ENCODE measurements at places on chromosomes 4 and X.

DNA sequence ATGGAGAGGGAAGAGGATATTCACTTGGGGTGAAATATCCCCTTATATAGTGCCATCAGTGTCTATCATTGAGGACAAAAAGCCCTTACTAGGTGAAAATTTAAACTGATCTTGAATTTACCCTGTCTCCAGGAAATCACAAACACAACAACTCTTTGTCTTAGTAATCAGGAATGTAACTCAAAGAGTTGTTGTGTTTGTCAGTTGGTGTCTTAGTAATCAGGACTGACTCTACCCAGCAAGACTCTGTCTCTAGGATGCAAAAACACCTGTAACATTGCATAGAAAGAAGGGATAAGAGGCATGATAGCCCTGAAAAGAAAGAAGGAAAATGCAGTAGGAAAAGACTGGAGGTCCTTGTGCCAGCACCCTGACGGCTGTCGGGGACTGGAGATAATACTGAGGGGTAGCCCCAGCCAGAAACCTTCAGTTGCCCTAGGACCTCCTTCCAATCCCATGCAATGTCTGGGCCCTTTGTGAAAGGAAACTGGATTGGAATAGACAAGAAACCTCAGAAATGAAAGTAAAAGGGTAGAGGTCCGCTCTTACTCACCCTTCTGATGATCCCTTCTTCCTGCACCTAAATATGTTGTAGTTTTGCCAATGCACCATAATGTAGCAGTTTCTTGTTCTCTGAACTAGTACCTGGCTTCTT lies 45.3 kb downstream of the HMGB2 start:
- H3K27ac ChIP-seq = peak overlapping the region; percentile 58
- H3K4me3 ChIP-seq = no peak overlapping the region
- DNase-seq = no peak
- peaks cover 20% of the 10 kb centered on the region for H3K4me1 ChIP-seq
- H3K27me3 ChIP-seq = no peaks in the 10 kb centered on the region
- no peaks in the 10 kb centered on the region for H3K36me3 ChIP-seq

DNA sequence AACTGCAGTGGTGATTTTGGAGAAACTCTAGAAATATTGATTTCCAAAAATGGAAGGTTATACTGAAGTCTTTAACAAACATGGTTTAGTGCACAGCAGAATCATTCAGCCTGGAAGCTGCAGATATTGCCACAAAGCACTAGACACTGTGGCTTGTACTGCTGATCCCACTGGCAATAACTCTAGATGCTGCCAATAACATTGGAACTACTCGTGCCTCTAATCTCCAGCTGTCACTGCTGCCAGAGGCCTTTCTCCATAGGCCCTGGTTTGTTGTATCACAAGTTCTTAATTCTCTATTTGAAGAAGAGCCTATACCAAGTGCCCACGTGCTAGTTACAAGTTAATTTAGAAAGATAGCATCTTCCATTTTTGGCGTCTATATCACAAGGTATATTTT lies 19.3 kb downstream of the DMP1 start:
- H3K27ac ChIP-seq = no peak overlapping the region
- H3K36me3 ChIP-seq = no peaks in the 10 kb centered on the region
- no peak for DNase-seq
- no peak overlapping the region for H3K4me3 ChIP-seq

GRCh38 chrX:118538386-118538785 lies 42.8 kb downstream of the DOCK11 start:
- H3K27me3 ChIP-seq = no peaks in the 10 kb centered on the region
- peak; percentile 17 for DNase-seq
- H3K36me3 ChIP-seq = no peaks in the 10 kb centered on the region
- no peak overlapping the region for H3K4me3 ChIP-seq

- H3K27ac ChIP-seq = no peak overlapping the region
- no peaks in the 10 kb centered on the region for H3K36me3 ChIP-seq
- H3K4me3 ChIP-seq = no peak overlapping the region
- H3K4me1 ChIP-seq = no peaks in the 10 kb centered on the region
- no peak for DNase-seq
Measured at GRCh38 chr4:5716391-5716790, 5.4 kb downstream of the EVC start.

GRCh38 chr4:36330796-36331195 lies 49.4 kb downstream of the DTHD1 start:
- no peaks in the 10 kb centered on the region for H3K36me3 ChIP-seq
- H3K4me3 ChIP-seq = no peak overlapping the region
- H3K27me3 ChIP-seq = no peaks in the 10 kb centered on the region
- no peak overlapping the region for H3K27ac ChIP-seq
- H3K4me1 ChIP-seq = no peaks in the 10 kb centered on the region

DNA sequence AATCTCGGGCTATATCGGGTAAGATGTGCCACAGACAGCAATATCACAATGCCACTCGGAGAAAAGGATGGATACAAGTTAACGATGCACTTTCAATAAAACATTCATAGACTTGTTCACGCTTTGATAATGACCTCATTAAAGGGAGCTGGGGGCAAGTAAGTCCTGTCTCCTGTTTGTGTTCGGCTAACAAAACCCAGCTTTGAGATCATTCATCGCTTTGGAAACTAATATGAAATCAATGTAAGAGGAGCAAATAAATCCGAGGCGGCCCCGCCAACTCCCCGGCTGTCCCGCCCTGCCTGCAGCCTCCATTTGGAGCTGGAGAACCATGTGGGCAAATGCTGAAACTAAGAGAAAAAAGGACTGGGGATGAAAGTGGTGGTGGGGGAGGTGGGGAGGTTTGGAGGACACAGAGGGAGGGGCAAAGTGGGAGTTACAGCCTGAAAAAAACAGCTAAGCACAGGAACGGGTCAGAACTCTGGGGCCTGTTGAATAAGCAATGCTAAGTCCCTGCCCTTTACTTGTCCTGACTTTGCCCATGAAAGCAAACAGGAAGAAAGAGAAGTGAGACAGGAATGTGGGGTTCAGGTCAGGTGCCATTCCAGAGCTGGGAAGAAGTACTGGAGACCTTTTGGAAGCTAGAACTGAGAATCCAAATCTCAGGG lies 3.5 kb upstream of the GSX2 start:
- peaks cover 6% of the 10 kb centered on the region for H3K4me1 ChIP-seq
- DNase-seq = no peak
- no peak overlapping the region for H3K27ac ChIP-seq
- peaks cover 97% of the 10 kb centered on the region for H3K27me3 ChIP-seq

- no peak for DNase-seq
- H3K27me3 ChIP-seq = peaks cover 26% of the 10 kb centered on the region
- peak overlapping the region; percentile 91 for H3K4me3 ChIP-seq
- H3K27ac ChIP-seq = peak overlapping the region; percentile 51
Measured at GRCh38 chr4:182449186-182449929, 206.2 kb downstream of the TENM3 start.

DNA sequence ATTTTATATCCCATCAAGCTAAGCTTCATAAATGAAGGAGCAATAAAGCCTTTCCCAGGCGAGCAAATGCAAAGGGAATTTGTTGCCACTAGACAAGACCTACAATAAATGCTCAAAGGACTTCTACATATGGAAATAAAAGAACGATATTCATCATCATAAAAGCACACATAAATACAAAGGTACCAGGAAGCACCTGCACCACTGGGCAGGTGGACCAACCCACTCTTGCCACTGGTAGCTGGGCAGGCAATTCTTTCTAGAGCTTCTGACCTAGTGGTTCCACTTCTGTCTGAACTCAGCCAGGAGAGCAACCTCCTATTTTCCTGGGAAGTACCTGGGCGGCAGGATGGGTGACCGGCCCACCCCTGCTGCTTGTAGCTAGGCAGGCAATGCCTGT lies 237.2 kb upstream of the ITM2A start:
- no peak for DNase-seq
- no peak overlapping the region for H3K27ac ChIP-seq
- H3K27me3 ChIP-seq = no peaks in the 10 kb centered on the region
- H3K36me3 ChIP-seq = no peaks in the 10 kb centered on the region

GRCh38 chr4:168885400-168885799 lies 124.7 kb downstream of the CBR4 start:
- no peak overlapping the region for H3K27ac ChIP-seq
- no peak for DNase-seq
- H3K36me3 ChIP-seq = peaks cover 25% of the 10 kb centered on the region
- H3K4me3 ChIP-seq = no peak overlapping the region
- peaks cover 17% of the 10 kb centered on the region for H3K4me1 ChIP-seq

DNA sequence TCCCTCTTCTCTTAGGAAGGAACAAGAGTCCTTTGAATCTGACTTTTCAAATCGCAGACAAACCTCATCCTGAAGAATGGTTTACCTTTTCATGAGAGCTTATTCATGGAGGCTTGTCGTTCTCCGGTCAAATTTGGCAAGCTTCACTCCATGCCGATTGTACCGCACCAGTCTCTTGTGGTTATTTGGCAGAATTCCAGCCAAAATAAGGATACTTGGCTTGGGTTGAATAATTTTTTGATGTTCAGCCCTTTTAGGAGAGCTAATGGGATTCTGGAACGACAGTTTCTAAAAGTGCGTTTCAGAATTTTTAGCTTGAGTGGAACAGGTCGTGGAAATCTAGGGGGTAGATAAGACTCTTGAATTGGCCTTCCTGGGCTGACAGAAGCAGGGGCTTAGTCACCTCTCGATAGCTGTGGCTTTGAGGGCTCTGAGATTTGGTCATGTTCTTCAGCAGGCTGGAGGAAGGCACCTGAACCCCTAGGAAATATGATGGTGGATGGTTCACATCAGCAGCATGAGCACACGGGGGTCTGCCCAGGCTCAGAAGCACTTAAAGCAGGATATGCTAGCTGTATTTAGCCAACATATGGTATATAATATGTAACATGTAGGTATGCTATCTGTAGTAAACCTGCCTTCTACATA lies 1.5 kb downstream of the KLHL2 start:
- DNase-seq = no peak
- H3K36me3 ChIP-seq = no peaks in the 10 kb centered on the region
- H3K4me3 ChIP-seq = peak overlapping the region; percentile 97
- no peak overlapping the region for H3K27ac ChIP-seq
- peaks cover 18% of the 10 kb centered on the region for H3K4me1 ChIP-seq
- H3K27me3 ChIP-seq = no peaks in the 10 kb centered on the region

DNA sequence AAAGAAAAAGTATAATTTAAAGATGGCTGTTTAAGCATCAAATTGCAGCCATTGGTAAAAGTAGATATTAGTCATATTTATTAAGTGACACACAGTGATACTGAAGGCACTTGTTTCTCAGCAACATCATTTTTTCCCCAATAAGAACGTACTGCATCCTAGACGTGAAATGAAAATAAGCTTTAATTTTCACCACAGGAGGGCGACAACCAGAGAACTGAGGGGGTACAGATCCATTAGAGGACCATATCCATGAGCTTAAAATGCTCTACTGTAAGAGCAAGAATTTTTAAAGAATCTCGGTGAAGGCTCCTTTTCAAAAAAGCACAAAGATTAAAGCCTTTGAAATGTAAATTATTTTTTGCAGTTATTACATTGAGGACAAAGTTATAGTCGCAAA lies 33.4 kb downstream of the FRG1 start:
- H3K4me3 ChIP-seq = no peak overlapping the region
- no peak overlapping the region for H3K27ac ChIP-seq
- no peak for DNase-seq
- H3K4me1 ChIP-seq = no peaks in the 10 kb centered on the region
- H3K27me3 ChIP-seq = no peaks in the 10 kb centered on the region

DNA sequence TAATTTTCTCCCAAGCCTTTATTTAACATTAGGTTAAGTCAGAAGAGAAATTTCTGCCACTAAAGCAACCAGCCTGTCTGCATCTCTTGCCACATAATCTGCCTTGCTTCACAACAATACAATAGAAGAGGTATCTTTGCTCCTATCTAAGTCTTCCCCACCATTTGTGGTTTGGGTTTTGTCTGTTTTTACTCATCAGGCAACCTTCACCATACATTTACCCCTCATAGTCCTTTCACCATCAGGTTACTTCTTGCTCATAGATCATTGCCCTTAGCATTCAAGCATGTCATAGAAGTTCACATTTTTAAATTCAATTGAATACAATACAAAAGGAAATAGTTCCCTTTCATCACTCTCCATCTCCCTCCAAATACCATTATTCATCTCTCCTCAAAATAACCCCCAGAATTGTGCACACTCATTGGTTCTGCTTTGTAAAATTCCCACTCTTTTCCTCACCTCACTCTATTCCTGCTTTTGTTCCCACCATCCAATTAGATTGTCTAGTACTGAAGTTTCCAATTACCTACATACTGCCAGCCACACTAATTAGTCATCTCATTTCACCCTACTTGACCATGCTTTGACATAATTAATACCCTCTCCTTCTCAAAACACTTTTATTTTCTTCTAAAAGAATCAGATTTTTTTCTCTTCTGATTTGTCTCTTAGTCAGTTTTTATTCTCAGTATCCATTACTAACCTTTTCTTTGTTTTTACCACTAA lies 1957.0 kb upstream of the AGA start:
- H3K27ac ChIP-seq = no peak overlapping the region
- no peak for DNase-seq
- no peaks in the 10 kb centered on the region for H3K27me3 ChIP-seq
- H3K36me3 ChIP-seq = no peaks in the 10 kb centered on the region
- H3K4me3 ChIP-seq = no peak overlapping the region

DNA sequence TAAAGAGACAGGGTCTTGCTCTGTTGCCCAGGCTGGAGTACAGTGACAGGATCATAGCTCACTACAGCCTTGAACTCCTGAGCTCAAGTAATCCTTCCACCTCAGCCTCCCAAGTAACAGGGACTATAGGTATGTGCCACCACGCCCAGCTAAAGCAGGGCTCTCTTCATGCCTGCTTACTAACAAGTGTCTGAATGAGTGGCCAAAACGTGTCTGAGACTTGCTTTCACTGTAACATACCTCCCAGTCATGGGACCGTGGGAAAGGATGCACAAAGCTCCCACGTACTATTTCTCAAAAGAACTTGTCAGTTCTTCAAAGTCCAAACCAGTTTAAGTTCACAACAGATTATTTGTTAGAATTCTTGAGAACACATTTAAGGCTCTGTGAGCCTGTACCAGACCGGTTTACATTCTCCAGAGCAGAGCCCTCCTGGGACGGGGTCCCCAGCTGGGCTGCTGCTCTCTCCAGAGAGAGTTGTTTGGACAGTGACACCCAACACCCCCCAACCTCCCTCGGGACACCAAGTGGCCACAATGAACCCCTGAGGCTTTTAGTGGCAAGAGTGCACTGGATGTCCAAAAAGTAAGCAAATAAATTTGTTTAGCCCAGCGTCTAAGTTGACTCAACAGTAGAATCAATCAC lies 24.1 kb downstream of the SH3KBP1 start:
- DNase-seq = no peak
- H3K36me3 ChIP-seq = no peaks in the 10 kb centered on the region
- no peaks in the 10 kb centered on the region for H3K27me3 ChIP-seq
- no peak overlapping the region for H3K27ac ChIP-seq
- no peaks in the 10 kb centered on the region for H3K4me1 ChIP-seq

GRCh38 chrX:153351981-153352380 lies 18.0 kb downstream of the ZNF275 start:
- H3K27ac ChIP-seq = no peak overlapping the region
- H3K36me3 ChIP-seq = peaks cover 4% of the 10 kb centered on the region
- no peaks in the 10 kb centered on the region for H3K27me3 ChIP-seq
- no peak for DNase-seq
- no peak overlapping the region for H3K4me3 ChIP-seq
- H3K4me1 ChIP-seq = no peaks in the 10 kb centered on the region
